ENCODE measurements at places on chromosomes 6 and 20.
A peak's percentile ranks its signal among the peaks of the same experiment; 100 is the strongest.

DNA sequence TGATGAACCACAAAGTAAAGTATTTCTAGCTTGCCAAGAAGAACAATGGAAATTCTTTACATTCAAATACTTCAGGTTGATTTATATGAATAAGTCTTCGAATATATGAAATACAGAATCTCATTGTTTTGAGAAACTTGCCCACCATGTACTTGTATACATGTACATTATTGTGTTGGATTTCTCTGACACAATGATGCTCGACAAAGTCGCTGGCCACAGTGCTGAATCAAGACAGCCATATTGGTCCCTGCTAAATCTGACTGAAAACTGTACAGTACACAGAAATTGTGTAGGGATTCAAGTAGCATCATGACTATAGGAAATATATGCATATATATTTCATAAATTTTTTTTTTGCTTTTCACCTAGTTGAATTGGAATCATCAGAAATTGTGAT is 13.1 kb upstream of the LIN28B start:
- no peak for DNase-seq

GRCh38 chr20:11207749-11208502 is 534.1 kb upstream of the JAG1 start:
- DNase-seq, result peak; percentile 98

DNA sequence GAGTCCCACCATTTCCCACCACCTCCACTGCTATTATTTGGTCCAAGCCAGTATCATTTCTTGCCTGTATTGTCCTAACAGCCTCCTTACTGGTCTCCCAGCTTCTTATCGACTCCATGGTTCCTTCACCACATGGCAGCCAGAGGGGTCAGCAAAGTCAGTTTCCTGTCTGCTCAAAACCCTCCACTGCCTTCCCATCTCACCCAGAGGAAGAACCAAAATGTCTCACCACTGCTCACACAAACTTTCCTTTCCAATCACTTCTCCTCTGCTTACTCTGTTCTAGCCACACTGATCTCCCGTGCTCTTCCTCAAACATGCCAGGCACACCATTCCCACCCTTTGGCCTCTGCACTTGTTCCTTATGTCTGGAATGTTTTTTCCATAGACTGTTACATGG is 39.7 kb downstream of the BCL2L1 start:
- no peak for DNase-seq

DNA sequence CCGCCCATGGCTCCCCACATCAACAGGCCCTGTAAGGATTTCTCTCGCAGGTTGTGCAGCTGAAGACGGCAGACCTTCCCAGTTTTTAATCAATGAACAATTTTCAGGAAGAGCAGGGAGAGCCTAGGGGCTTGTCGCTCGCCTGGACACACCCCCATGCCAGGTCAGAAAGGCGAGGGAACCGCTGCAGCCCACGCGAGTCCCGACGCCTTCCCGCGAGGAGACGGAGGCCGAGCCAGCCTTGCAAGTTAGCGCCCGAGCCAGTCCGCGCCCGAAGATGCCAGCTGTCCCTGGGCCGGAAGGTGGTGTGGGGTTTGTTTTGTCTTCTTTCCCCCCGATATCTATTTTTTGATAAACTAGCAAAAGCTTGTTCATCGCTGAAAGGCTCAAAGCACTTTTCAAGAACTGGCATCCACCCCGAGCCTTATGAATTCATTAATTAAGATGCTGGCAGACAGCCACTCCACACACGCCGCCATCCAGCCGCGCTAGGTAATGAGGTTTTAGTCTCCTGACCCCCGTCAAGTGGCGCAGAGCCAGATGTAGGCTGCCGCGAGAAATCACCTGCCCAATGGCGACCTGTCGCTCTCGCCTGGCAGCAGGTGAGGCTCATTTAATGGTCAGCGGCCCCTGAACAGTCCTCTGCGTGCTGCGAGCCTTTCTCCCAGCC is 6.6 kb downstream of the CCDC167 start:
- DNase-seq, result no peak

DNA sequence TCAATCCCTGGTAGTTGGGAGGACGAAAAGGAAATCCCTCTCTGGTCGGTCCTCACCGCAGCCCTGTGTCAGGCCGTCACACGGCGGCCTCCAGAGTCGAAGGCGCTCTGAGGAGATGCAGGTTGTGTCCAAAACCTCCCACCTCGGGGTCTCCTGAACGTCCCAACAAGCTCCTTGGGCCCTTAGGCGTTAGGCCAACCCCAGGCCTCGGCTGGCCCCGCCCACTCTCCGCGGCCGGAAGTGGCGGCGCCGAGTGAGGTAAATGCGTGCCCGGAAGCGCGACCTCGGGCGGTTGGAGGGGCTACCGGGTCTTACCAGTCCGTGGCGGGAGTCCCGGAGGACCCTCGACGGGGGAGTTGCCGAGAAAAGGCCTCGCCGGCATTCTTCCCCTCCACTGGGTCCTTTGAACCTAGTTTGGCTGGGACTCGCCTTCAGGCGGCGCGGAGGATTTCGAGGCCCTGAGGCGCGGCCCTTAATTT is at the start of gene TDRD6:
TDRD6 (plus strand) TSS at position 267 of the 479 bp plus-strand sequence. CDS start 244 bp downstream, outside the sequence.
- DNase-seq, result no peak

- no peak for DNase-seq
Measured at GRCh38 chr6:149727793-149728498, 10.0 kb upstream of the LATS1 start.
